ENCODE measurements at places on chromosomes 4 and X.

DNA sequence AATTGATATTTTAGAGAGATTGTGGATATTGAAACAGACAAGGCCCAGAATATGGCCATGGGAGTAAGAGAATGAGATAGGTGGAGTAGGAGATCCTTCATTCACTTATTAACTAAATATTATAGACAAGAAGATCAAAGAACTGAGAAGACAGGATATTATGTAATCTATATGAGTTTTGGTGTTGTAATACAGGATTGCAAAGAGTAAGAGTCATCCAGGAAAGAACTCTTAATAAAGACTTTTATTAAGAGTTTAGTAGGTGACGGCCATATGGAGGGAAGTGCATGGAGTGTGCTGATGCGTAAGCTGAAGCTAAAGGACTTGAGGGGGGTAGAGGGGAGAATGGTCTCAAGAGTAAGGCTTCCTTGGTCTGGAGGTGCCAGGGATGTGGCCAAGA lies 153.7 kb downstream of the VEGFC start:
- DNase-seq: no peak

DNA sequence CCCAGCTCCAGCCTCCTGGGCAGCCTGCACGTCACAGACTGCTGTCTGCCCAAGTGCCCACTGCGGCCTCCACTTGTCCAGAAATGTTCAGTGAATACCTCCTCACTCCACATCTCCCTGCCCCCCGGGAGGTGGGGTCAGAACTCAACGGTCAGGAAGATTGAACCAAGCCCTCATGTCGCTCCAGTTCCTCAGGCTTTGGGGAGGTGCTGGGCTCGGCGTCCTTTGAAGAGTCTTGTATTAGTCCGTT lies 82.4 kb upstream of the LRPAP1 start:
- DNase-seq: no peak

DNA sequence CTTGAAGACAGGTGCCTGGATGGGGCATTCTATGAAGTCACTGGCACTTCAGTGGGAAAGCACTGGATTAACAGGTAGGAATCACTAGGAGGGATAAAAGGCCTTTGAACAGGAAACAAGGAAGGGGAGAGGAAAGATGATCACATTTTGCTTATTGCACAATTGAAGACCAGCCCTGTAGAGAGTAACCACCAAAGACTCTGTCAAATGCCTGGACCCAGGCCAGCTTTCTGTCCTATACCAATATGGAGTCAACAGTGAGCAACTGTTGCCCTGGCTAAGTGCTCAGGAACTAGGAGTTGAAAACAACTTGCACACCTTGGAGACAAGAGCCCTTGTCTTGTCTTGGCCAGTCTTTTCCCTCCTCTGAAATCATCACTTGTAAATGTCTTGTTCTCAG lies 14.1 kb upstream of the RTL3 start:
- no peak for DNase-seq

DNA sequence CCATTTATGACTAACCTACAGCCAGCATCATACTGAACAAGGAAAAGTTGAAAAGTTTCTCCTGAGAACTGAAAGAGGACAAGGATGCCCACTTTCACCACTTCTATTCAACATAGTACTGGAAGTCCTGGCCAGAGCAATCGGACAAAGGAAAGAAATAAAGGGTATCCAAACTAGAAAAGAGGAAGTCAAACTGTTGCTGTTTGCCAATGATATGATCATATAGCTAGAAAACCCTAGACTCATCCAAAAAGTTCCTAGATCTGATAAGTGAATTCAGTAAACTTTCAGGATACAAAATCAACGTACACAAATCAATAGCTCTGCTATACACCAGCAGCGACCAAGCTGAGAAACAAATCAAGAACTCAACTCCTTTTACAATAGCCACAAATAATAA lies 64.5 kb downstream of the CENPC start:
- no peak for DNase-seq

DNA sequence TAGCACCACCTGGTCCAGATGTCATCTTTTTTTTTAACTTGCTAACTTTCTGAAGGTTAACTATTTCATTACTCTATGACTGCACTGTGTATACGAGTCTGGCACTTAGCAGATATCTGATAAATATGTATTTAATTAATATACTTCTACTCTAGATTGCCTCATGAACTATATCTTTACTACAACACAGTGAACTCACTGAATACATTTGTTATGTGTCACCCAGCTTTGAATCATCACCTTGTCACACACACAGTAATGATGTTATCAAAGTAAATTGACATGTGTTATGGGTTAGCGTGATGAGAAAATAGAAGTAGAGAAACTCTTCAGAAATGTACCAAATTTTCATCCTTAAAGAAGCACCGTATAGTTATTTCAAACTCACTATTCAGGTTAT lies 419.3 kb upstream of the ADGRL3 start:
- no peak for DNase-seq

DNA sequence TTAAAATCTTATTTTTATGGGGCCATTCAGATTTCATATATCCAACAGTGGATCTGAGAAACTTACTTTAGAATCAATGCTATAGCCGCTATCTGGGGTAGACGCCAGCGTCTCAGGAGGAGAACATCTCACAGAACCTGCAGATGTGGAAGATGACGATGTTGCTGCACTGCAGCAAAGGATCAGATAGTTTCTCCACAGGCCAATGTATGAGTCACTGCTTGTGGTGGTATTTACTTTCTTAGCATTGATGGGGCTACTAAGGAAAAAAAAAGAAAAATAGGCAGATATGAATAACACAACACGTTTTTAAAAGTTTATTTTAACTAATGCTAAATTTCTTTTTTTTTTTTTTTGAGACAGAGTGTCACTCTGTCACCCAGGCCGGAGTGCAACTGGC lies 85.9 kb downstream of the ZAR1 start:
- no peak for DNase-seq

- DNase-seq: no peak
Observed at GRCh38 chrX:86121916-86122315, 26.3 kb upstream of the DACH2 start.

DNA sequence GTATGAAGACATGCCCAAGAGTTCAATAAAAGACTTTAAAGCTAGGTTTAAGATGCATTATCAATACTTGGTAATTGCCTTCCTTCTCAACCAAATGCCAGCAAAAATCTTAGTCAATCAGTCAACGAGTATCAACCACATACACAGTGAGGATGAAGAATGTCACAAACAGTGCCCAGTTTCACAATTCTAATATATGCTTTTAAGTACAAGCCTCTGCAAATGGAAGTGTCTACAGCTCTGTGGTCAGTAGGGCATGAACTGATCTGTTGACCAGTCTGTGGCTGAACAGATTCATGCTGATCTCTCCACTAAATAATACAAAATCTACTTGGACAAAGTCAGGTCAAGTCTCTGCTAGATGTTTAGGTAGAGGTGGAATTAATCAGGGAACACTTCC lies 27.9 kb downstream of the PPARGC1A start:
- no peak for DNase-seq

GRCh38 chr4:41024556-41025491 lies 189.5 kb downstream of the APBB2 start:
- no peak for DNase-seq

DNA sequence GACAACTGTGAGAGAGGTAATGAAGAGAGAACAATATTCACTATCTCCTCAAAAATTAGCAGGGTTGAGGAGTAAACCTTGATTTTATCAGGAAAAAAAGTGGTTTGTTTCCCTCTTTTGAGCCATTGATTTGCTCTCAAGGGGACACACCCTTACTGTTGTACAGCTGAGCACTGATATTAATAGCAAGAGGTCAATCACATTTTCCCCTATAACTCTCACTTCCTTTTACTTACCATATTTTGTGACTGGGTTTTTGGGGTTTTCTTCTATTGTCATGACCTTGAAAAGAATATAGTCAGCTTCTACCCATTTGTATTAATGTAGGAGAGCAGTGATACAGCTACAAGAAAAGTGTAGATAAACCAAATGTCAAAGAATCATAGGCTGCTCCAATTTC lies 70.2 kb upstream of the LONRF3 start:
- DNase-seq: no peak

DNA sequence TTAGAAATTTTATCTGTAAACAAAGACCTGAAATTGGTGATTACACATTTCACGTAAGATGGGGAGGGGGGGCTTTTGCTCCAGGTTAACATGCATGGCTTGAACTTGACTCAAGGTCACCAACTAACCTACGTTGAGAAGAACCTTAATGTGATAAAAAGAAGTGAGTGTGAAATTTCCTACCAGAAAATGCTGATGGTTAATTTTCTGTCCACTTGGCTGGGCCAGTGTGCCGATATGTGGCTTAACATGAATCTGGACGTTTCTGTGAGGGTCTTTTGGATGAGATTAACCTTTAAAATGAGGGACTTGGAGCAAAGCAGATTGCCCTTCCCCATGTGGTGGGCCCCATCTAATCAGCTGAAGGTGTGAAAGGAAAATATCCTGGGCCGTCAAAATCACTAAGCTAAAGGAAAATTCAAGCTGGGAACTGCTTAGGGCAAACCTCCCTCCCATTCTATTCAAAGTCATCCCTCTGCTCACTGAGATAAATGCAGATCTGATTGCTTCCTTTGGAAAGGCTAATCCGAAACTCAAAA lies 107.3 kb upstream of the ENPP6 start:
- peak; percentile 5 for DNase-seq

DNA sequence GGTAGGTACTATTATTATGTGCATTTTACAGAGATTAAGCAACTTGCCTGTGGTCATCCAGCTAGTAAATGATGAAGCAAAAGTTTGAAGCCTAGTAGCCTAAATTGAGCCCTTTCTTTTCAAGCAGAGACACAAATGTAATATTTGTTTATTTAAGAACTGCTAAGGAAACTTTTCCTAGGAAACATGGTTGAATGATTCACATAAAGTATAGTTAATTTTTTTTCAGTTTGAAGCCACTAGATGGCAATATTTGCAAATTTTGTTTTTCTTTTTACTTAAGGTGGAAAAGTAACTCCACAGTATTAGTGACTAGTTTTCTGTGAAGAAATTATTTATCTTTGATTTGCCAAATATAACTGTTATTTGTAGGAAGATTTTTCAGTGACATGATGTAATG lies 52.8 kb upstream of the ANKRD17 start:
- no peak for DNase-seq

GRCh38 chr4:83356899-83357661 lies 22.4 kb upstream of the HPSE start:
- peak; percentile 34 for DNase-seq

GRCh38 chr4:55089916-55090315 lies 35.5 kb downstream of the KDR start:
- DNase-seq: no peak
